ENCODE measurements at places on chromosomes 1 and 21.

- no peak for DNase-seq
Observed at GRCh38 chr1:101993710-101994109, 3.0 kb downstream of the OLFM3 start.

DNA sequence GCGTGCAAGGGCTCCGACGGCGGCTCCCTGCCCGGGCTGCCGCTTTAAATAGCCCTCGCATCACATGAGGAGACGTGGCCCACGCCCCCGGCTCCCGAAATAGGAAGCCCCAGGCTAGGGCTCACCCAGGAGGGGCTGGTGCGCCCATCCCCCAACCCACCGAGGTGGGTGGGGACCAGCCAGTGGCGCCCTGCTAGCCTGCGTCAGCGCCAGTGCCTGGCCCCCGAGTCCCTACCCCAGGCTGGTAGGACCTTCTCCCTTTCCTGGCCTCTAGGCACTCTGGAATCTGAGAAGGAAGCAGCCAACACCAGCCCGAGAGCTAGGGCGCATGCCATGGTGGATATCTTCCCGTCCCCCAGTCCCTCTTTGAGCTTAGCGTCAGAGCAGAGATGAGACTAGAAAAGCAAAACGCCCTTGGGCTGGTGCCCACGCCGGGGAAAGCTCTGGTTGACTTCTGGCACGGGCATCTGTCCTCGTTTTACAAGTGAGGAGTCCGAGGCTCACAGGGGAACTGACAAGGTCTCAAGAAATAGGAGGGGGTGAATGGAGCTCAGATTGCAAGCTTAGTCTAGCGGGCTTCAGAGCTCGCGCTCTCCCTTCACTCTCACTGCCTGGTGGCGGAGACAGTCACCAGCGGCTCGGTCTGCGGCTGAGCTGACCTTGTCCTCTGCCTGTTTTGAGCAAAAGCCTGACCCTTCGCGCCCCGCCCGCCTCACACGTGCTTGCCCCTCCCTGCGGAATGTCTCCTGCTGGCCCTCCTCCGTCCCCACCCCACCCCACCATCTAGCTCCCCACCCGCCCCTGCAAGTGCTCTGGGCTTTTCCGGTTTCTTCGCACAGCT is at the start of gene FABP3:
Gene FABP3, minus strand, starts transcription at position 21 of the 841 bp plus-strand sequence. CDS start 62 bp downstream, outside the sequence.
- peak; percentile 5 for DNase-seq

DNA sequence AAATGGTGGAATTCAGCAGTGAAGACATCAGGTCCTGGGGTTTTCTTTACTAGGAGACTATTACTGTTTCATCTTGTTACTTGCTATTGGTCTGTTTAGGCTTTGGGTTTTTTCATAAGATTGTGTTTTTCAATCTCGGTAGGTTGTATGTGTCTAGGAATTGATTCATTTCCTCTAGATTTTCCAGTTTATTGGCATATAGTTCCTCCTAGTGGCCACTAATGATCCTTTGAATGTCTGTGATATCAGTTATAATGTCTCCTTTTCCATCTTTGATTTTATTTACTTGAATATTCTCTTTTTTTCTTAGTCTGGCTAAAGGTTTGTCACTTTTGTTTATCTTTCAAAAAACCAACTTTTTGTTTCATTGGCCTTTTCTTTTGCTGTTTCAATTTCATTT is 233.0 kb downstream of the RWDD3 start:
- DNase-seq, result no peak

- DNase-seq, result no peak
Observed at GRCh38 chr1:214008347-214008746, 20.6 kb downstream of the PROX1 start.

DNA sequence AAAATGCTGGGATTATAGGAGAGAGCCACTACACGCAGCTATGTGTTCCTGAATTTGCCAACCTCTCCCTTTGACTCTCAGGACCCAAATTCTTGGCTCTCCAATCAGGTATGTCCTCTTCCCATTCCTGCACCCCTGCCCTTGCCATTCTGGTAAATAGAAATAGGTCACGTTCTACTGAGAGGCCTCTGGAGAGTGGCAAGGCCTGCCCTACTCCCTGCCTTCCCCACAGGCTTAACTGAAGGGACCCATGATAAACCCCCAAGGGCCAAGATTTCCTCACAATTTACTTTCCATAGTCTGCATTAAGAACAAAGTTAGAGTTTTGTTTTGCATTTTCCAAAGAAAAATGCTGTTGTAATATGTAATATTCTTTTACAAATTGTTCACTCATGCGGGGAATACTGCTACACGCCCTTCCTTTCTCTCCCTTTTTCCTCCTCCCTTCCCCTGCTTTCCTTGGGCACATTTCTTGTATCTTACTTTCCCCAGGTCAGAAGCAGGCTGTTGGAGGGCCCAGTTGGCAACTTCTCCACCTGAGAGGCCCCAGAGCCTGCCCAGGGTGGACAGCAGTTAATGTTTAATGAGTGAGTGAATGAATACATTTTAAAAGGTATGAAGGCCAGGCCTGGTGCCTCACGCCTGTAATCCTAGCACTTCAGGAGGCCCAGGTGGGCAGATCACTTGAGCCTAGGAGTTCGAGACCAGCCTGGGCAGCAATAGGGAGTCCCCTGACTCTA is 33.9 kb upstream of the PUM1 start:
- no peak for DNase-seq

DNA sequence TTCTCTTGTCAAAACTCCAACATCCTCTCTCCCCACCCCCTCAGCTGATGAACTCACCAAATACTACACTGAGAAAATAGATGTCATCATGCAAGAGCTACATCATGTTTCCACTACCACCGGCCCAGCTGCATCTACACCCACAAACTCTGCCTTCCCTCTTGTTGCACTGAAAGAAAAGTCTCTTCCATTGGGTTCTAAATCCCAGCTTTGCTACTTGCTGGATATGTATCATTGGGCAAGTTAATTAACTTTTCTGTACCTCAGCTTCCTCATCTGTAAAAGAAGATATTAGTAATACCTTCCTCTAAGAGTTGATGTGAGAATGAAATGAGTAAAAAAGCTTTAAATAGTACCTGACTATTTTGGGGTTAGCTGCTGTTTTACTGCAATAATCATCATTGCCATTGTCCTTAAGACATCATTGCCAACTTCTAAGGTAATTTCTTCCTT is 108.6 kb downstream of the OLFML2B start:
- peak; percentile 41 for DNase-seq

DNA sequence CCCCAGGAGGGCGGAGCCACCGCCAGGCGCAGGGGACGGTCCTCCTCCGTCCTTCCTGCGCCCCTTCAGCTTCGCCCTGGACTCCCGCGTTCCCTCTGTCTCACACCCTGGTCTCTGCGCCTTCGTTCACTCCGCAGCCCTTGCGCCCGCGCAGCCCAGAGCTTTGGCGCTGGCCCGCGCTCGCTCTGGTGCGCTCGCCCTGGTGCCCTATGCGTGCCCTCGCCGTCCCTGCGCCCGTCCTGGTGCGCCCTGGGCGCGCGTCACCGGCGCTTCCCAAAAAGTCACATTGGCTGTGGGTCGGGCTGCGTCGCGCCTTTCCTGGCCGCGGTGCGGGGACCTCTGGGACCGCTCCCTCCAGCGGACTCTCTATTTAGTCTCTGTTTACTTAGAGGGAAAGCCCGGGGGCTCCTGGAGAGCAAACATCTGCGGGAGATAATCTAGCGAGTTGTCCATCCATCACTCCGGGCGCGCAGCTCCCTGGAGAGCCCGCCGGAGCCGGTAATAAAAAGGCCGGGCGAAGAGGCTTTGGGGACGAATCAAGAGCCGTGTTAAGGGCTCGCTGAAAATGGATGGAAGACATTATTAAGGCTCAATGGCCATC is 178.6 kb downstream of the PRDM16 start:
- no peak for DNase-seq

GRCh38 chr1:43354936-43355335 is 3.8 kb upstream of the CDC20 start:
- no peak for DNase-seq

DNA sequence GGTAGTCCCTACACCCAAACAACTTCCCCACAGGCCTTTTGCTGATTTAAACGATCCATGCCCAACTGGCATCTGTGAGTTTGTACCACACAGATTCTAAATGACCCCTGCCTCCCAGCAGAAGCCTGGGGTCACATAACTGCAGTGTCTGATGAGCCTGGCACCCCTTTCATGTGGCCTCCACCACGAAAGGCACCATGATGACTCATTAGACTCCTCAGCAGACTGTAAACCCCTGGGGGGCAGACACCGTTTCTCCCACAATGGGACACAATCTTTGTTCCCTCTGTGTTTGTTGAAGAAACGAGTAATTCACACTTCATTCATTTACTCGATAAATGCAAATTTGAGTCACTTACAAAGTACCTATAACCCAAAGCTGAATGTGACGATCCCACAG is 81.6 kb downstream of the CCDC185 start:
- no peak for DNase-seq

- no peak for DNase-seq
Observed at GRCh38 chr1:92989253-92989652, 28.0 kb upstream of the DIPK1A start.

- DNase-seq, result no peak
Observed at GRCh38 chr1:58908561-58909560, 125.0 kb upstream of the JUN start.

GRCh38 chr1:93474321-93474720 is 26.4 kb downstream of the FNBP1L start:
- no peak for DNase-seq

DNA sequence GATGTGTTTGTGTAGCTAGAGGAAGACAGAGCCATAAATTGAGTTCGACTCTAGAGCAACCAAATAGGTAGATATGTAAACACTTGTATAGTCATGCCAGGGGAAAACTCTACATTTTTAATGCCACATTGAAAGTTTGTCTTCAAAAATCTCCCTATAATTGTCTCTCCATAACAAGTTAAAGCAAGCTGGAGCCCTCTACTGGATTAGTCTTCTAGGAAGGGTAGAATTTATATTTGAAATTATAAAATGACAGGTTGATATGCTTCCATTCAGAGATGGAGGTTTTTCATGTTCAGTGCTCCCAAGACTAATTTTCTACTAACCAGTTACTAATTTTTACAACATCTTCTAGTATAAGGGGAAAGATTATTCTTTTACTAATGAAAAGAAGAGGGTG is 13.1 kb upstream of the COL24A1 start:
- no peak for DNase-seq

DNA sequence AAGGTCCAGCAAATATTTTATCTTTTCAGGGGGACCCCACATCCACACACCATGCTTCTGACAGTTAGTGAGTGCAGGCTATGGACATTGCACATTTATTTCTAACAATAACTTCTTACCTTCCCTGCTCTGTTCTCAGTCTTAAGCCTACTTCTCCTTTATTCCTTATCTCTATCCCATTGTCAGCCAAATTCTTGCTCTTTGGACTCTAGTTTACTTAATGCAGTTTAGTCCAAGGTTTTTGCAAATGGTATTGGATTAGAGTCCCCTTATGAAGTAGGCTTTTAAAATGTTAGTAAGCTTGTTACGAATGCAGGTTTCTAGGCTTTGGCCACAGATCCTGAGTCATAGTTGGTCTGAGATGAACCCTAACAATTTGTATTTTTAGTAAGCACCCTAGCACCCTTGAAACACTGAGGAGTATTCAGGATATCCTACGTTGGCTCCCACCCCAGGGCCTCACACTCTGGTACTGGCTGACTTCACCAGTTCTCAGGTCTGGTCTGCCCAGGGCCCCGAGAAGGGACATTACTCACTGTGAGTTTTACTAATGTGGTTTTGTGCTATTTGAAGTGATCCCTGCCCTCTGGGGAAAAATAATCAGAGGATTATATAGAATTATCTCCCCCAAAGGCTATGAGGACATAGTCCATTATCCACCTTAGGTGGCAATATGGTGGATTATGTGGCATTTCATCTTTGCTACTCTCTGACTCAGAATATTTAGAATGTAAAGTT is 239.5 kb downstream of the TGFB2 start:
- DNase-seq, result no peak

- DNase-seq, result no peak
Observed at GRCh38 chr1:36913016-36913415, 121.3 kb downstream of the GRIK3 start.

DNA sequence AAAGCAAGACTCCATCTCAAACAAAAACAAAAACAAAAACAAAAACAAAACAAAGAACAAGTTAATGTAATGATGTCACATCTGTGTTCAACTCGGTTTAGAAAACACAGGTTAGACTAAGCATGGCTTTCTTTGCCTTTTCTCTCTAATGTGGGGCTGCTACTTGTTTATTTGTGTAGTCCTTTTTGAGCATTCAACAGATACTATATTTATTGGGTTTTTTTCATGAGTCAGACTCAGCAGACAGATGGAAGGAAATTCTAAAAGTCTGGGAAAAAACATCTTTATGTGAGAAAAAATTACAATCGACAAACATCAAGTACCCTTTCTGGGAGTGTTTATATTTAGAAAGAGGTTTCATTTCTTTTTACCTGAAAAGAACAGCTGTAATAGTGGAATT is 22.3 kb upstream of the OTUD3 start:
- DNase-seq, result no peak

DNA sequence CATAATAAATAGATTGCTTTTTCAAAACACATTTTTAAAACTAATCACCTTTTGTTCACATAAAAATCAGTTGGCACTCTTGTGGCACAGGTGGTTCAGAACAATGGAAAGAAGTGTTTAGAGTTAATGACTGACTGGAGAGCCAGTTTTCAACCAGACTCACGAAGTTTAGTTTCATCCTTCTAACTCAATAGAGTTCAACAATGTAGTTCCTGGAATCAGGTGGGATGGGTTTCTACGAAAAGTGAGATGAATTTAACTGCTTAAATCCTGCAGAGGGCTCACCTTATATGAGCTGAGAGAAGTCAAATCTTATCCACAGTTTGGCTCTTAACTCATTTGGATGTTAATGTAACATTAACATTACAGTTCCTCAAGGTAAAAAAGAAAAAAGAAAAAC is 116.5 kb downstream of the SMYD2 start:
- DNase-seq, result no peak

- no peak for DNase-seq
Observed at GRCh38 chr1:241323514-241324195, 33.4 kb downstream of the RGS7 start.

- DNase-seq, result peak; percentile 21
Observed at GRCh38 chr1:224183591-224184312, 712 bp downstream of the DEGS1 start.

DNA sequence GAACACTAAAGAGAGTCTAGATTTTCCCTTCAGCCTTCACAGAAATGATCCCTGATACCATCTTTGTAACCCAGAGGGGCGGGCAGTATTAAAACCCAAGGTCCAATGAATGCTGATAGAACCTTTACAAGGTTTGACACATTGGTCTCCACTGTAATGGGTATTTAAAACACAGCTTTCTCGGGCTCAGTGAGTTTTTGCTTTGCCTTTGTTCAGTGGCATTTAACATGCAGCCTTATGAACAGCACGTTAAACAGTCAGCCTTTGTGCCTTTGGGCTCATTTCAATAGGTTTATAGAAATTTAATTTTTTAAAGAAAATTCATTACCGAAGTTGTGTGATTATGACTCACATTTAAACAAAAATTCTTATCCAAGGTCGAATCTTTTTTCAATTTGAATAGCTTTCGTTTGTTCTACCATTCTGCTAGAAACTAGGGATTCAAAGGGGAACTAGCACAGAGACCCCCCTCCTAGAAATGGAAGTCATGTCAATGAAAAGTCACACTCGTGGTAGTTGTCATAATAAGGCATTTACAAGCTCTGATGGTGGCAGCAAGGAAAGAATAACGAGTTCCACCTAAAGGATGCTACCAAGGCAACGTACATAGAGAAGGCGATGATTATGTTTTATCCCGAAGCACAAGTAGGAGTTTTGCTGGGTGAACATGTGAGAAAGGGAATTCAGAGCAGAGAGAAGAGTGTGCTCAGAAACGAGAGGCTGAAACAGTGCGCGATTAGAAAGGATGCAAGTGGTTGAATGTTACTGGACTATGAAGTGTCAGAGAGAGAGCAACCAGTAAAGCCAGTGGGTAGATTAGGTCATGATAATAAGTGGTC is 66.2 kb downstream of the SGIP1 start:
- DNase-seq, result no peak

All from stimulated activated CD4-positive, alpha-beta T cell treated with anti-CD3 and anti-CD28 coated beads, Interleukin-1b, Interleukin-23, amount 100 ng/mL, for 24 hours (primary cell).